ENCODE measurements at places on chromosomes 4 and X.

- no peak for DNase-seq
Measured at GRCh38 chr4:91448668-91449330, 855.0 kb upstream of the GRID2 start.

DNA sequence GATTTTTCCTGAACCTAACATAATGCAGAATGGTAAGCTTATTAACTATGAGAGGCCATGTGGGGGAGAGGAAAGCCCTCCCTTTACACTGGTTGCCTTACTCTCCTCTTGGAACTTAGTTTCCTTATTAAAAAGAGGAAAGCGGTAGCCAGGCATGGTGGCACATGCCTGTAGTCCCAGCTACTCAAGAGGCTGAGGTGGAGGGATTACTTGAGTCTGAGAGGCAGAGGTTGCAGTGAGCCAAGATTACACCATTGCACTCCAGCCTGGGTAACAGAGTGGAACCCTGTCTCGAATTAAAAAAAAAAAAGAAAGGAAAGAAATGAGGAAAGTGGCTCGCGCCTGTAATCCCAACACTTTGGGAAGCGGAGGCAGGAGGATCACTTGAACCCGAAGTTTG lies 2.0 kb downstream of the FAM47E start:
- DNase-seq = no peak

- DNase-seq = no peak
Measured at GRCh38 chr4:37735578-37735977, 49.4 kb upstream of the RELL1 start.

- DNase-seq = no peak
Measured at GRCh38 chr4:53713767-53714166, 122.5 kb upstream of the LNX1 start.

DNA sequence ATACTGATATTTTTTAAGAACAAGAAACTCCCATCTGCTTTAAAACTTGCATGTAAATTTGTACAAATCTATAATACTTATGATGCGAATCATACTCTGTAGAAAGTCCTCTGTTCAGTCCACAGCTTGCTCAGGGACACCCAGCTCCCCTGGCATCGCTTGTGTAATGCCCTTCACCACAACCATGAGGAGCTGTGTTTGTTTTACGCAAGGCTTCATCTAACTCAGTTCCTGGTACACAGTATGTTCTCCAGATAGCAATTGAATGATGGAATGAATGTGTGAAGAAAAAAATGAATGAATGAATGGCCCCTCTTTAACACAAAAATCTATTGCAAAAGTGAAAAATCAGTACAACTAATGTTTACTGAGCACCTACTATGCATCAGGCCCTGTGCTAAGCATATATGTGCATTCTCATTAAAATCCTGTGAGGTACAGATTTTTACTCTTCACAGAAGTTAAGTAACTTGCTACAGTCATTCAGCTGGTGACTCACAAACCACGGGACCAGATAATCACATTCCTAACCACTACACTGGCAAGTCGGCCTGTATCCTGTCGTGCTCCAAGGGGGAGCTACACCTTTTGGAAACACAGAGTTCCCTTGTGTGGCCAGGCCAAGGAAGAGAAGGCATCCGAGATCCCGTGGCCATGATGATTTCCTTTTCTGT lies 58.7 kb upstream of the KDR start:
- DNase-seq = no peak

DNA sequence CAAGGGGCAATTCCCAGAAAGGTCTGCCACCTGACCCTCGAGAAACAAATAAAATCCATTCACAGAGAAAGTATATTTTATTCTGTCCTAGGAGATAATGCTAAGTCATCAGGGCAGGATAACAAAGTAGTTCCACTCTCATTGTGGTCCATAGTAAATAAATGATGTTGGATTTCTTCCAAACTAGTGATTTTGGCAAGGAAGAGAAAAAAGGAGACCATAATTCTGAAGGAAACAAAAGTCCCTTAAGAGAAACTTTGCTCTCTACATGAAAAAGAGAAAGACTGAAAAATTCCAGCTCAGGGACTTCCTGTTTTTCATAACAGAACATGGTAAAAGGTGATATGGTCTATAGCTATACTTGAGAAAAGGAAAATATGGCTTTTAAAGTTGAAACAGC lies 71.5 kb upstream of the DDX60 start:
- DNase-seq = no peak

DNA sequence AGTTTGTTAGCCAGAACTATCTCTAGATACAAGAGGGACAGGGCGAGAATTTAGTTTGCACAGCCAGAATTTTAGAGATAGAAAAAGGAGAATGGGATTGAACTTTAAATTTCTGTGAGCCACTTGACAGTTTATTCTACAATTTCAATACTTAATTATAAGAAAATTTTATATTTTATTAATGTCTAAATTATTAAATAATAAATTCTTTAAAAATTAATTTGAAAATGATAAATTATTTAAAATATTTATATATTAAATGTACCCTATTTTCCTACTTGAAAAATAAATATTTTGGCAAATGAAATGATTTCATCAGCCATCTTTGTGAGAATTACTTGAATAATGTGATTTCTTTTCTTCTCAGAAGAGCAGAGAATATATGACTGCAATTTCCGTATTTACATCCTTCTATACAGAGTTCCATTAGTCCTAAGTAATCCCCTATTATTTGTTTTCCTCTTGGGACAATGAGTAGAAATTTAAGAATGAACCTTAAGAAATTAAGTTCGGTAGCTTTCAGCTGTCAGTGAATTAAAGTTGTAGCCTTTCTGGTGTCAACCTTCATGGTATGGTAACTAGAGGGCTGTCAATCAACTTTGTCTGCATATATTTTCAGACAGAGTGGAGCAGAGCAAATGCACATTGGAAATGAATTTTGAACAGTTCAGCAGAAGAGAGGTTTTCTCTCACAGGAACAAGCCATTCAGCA lies 763.9 kb downstream of the PCDH18 start:
- no peak for DNase-seq

All from stimulated activated CD4-positive, alpha-beta T cell treated with anti-CD3 and anti-CD28 coated beads, TNF-alpha, amount 100 ng/mL, for 24 hours (primary cell).